ENCODE measurements at places on chromosomes 3 and 15. TPM values are rescaled to one million over a fixed set of nuclear protein-coding genes. Genes with fewer than 3 reads are reported as not detected.

Gene CCR8
- total RNA-seq: not detected

GRCh38 chr3:144112036-144112435, 140.4 kb downstream of the DIPK2A start:
- DNase-seq: no peak

GRCh38 chr3:80297720-80298119, 529.9 kb upstream of the ROBO1 start:
- no peak for DNase-seq

- no peak for DNase-seq
These were observed 26.2 kb downstream of the CHSY1 start for GRCh38 chr15:101225658-101226057.
